AG08395 (cell line): ENCODE measurements at places on chromosomes 13 and 19.

GRCh38 chr13:23605831-23606230, 35.6 kb downstream of the TNFRSF19 start:
- no peak for DNase-seq

DNA sequence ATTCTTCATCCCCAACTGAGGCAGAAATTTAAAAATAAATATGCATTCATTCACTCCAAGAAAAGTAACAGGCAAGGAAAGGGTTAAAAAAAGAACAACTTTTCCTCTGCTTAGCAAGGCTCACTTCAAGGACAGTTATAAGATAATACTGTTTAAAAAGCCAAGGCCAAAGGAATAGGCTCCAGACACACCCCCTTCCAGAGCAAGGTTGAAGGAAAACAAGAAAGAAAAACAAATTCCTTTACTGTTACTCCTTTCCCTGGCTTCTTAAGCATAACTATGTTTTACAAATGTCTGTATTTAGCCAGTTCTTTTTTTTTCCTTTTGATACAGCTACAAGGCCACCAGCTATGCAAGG, 8.5 kb downstream of the SIGLEC11 start:
- DNase-seq: no peak

GRCh38 chr13:98097749-98098148, 45.1 kb upstream of the FARP1 start:
- no peak for DNase-seq

- no peak for DNase-seq
These were observed 244.4 kb upstream of the SLITRK5 start for GRCh38 chr13:87426742-87427141.

DNA sequence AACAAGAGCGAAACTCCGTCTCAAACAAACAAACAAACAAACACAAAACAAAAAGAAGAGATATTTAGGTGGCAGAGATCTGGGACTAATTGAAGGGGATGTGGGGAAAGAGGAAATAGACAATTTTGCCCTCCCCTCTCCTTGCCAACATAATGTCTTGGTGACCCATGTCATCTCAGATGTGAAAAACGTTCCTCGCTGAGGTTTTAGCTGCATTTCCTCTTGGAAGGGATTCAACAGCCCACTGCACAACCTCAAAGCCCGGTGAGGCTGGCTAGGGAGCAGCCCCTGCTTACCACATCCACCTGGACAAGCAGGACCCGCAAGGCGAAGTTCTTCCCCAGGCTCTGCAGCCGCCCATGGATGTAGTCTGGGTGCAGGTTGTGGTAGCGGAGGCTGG, 4.9 kb downstream of the ERCC1 start:
- DNase-seq: no peak

DNA sequence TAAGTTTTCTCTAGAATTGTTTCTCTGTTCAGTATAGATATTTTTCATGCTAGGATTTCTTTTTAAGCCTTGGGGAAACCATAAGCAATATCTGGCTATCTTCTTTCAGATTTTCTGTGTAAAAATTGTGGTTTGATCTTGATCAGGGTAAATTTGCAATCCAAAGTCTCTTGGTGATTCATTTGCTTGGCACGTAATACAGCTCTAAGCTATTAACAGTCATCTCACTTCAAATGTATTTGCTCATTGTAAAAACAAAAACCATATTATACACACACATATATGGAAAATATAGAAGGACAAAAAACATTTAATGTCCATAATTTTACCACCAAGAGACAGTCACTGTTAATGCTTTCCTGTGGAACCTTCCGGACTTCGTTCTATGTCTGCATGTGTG, 191.0 kb downstream of the SHISA2 start:
- DNase-seq: no peak
